ENCODE measurements at places on chromosomes 3 and 15.

GRCh38 chr15:63709365-63709764, 112.2 kb downstream of the FBXL22 start:
- DNase-seq, result no peak

GRCh38 chr3:119647171-119647570, 13.2 kb downstream of the POPDC2 start:
- DNase-seq, result no peak

DNA sequence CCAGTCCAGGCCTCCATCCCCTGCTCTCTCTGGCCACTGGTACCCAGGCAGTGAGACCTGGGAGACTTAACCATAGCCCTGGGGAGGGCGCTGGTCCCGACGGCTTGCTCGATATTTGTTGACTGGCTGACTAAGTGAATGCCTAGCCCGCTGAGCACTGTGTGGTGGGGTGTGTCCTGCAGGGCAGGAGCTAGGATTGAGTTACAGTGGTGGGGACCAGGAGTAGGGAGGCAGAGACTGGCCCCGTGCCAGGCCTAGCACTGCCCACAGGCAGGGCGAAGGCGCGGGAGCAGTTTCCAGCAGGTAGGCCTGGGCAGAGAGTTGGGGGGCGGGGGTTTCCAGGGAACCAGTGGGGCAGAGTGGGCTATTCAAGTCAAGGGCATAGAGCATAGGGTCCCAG, at the start of gene VILL:
TSS of gene VILL (plus strand) at position 260 of the 400 bp plus-strand sequence. CDS start 2,887 bp downstream, outside the sequence.
- DNase-seq, result no peak

DNA sequence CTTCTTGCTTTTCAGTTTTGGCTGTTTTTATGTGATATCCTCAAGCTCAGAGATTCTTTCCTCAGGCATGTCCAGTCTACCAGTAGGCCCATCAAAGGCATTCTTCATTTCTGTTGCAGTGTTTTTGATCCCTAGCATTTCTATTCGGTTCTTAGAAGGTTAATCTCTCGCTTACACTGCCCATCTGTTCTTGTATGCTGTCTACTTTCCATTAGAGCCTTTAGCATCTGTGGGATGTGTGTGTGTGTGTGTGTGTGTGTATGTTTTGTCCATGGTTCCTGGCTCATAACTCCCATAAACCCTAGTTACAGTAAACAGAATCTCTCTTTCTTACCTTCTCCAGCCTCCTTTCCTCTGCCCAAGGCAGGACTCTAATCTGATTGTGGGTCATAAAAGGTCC, 5.1 kb upstream of the SLC22A13 start:
- DNase-seq, result no peak

GRCh38 chr15:59439576-59439975, 1.6 kb downstream of the FAM81A start:
- DNase-seq, result no peak

GRCh38 chr15:43763819-43764446, 12.8 kb downstream of the ELL3 start:
- no peak for DNase-seq

DNA sequence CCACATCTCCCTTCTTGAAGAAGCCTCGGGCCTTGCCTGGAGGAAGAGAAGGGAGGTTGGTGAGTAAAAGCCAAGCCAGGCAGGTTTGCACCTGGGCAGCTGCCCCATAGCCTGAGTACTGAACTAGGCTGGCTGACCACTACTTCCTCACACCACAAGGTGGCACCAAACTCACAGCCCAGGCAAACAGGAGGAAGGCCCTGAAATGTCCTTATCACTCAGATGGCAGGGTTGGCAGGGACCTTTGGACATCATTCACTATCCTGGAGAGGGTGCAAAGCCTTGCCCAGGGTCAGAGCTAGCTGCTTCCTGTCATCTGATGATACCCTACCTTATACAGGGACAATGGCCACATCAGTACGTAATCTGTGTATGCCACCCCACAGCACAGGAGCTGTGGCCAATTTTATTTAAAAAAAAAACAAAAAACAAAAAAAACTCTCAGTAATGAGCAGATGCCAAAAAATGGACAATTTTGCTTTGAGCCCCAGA, 2.2 kb upstream of the GRAMD2A start:
- DNase-seq, result no peak

DNA sequence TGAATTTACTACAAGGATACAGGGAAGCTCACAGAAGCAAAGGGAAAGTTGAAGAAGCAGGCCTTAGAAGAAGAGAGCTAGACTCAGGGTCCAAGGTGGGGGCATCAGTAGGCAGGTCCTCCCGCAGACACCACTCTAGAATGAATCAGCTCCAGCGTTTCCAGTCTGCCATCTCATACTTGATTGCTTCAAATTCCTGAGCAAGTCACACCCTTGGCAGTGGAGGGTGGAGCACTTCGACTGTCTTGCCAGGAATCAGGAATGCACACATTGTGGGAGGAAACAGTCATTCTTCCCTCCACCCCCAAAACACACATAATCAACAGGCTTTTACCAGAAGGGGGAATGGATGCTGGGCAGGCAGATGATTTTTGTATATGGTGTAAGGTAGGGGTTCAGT, 78.5 kb downstream of the CHCHD6 start:
- peak; percentile 92 for DNase-seq

DNA sequence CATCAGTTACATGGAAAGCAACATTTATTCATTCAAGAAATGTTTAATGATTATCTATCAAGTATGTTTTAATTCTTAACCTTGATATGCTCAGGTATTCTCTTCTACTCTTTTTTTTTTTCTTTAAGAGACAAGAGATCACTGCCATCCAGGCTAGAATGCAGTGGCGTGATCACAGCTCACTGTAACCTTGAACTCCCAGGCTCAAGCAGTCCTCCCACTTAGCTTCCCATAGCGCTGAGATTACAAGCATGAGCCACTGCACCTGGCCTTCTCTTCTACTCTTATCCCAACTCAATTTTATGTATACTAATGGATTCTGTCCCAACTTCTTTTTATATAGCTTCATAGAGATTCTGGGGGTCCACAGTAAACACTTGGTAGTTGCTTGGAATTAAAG, 50.9 kb downstream of the SETD2 start:
- DNase-seq, result no peak

DNA sequence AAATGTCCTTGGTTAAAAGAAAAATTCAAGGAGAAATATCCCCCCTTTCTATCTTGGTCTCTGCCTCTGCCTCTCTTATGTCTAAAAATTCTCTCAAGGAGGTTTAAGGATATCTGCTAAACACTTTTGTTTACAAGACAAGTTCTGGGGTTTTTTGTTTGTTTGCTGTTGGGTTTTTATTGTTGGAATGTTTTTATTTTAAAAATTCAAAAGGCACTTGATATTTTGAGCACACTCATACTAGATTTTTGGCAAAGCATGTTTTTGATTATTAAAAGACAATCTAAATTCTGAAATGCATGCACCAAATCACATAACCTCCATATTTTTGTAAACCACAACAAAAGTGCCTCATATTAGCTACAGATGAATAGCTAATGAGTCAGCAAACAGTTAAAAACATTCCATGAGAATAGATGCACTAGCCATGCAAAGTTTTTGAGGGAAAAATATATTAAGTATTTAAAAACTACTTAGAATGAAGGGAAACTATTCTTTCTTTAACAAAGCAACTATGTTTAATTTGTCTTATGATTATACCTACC, 84.6 kb downstream of the ZBTB20 start:
- DNase-seq, result no peak

- DNase-seq, result no peak
Measured at GRCh38 chr3:67685499-67685898, 31.1 kb upstream of the SUCLG2 start.

GRCh38 chr3:185470323-185470722, 28.5 kb downstream of the TMEM41A start:
- DNase-seq, result no peak

- DNase-seq, result no peak
Measured at GRCh38 chr3:48243886-48244285, 3.0 kb downstream of the ZNF589 start.

DNA sequence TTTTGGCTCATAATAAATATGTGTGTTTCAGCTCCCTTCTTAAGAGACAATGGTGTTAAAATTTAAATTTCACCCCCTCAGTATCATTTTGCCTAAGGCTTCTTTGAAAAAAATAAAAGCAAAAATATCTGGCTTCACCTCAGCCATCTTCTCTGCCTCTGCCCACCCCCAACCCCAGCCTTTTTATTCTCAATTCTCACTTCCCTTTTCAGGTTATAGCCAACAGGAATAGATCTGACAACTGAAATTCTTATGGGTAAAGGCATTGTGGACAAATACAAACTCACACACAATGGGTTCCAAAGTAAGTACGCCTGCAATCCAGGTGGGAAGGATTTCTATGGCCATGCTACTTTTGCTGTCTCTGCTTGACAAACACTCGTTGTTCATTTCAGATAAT, 399.0 kb upstream of the ARRDC4 start:
- no peak for DNase-seq

GRCh38 chr15:25993506-25993905, 130.4 kb upstream of the ATP10A start:
- DNase-seq, result no peak

DNA sequence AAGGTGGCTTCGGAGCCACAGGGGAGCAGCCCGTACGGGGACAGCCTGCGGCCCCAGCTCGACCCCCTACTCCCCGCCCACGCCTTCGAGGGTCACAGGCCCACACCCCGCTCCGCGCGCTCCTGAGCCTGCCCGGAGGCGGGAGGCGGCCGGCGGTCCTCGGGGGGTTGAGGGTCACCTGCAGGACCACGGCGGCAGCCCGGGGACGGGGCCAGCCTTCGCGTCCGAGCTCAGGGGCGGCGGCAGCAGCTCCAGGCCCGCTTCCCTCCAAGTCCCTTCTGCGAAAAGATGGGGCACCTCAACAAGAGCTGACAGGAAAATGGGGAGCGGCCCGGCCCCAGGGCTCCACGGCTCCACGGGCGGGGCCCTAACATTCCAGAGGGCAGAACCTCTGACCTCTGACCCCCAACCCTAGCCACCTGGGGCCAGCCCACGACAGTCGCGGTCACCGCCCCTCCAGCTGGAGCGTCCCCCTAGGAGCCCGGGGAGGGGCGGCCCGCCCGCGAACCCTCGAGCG, 428 bp downstream of the LYSMD4 start:
- DNase-seq, result no peak

DNA sequence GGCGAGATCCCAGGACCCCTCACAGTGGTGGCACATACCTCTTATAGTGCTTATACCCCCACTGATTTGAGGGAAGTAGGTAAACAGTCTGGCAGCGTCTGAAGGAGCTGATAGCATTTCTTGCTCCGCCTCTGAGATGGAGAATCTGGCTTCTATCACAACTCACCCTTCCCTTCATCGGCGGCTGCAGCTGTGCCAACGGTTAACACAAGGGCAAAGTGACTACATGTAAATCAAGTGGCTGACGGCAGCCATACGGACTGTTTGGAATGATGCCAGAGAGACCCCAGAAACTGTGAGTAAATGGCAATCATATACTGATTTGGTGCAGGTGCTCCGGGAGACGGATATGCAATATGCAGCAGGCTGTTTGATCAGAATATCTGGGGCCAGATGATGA, 66.8 kb upstream of the UNC13C start:
- DNase-seq, result no peak

- DNase-seq, result no peak
Measured at GRCh38 chr15:68620721-68621527, 42.1 kb downstream of the CORO2B start.

DNA sequence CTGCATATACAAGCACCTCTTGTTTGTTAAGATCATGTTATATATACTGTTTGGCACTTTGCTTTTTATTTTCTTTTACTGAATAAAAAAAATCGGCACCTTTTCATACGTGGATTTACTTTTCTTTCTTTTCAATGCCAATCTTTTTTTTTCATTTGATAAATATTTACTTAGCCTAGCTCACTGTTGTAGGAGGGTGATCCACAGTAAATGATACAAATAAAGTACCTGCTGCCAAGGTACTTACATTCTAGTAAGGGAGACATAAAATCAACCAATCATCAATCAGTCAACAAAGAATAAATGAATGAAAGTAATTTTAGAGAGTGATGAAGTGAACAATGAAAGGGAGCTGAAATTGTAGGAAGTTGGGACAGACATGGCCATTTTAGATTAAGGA, 18.3 kb downstream of the GNB5 start:
- no peak for DNase-seq

GRCh38 chr15:34109797-34110663, 8.1 kb downstream of the PGBD4 start:
- no peak for DNase-seq

DNA sequence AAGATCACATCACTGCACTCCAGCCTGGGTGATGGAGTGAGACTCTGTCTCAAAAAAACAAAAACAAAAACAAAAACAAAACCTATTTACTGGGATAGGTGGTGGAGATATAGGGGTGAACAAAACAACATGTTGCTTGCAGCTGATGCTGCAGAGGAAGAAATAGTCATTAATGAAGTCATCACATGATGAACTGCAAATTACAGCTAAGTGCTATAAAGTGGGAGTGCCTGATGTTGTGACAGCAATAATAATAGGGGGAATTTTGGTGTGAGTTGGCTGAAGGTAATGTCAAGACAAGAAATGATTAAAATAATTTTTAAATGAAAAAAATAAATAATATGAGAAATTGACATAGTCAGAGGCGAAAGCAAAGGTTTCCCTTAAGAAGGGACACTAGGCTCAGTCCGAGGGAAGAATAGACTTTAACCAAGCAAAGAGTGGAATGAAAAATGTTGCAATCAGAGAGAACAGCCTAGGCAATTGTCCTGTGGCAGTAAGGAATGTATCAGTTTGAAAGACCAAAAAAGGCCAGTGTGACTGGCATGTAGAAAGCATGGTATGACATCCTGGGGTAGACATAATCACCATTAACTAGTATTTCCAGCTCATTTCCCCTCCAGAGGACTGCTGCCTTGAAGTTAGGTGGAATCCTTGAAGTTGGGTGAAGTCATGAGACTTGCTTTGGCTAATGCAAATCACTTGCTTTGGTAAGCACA, 14.7 kb upstream of the PIK3CB start:
- no peak for DNase-seq

- no peak for DNase-seq
Measured at GRCh38 chr15:74257105-74257504, 21.0 kb downstream of the CCDC33 start.

DNA sequence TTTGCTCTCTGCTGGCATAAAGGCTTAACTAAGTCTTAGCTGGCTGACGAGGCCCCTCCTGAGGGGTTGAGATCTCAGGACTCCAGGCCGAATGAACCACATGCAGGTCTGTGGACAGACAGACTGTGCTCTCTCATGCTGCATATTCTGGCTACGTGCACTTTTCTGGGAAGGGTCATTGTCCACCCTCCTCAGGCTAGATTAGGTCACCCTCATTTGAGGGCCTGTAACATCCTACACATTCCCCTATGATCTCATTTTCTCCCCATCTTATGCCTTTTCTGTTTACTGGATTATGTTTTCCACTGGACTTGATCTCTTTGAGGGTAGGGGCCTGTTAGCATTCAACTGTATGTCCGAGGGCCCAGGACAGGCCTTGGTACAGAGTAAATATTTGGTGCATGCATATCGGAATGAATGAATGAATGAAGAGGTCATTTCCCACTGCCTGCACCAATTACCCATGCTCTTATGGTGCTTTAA, 13.7 kb downstream of the EEFSEC start:
- no peak for DNase-seq

DNA sequence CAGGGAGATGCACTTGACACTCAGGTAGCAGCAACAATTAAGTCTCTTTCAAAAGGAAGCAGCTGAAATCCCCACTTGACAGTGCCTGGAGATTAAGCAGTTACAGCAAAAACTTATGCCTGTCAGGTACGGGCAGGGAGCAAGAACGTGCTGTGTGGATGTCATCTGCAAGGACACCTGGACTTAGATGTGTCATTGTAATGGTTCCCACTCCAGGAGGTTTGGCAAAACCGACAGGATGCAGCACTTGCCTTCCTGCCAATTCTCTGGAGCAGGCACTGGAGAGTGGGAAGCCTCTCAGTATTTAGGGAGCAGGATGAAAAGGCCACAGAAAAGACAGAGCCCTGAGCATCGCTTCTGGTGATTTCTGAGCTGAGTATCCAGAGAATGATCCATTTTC, 292.4 kb downstream of the PDCD6IP start:
- DNase-seq, result no peak
